ENCODE measurements at places on chromosomes 16 and 17.

- DNase-seq, result no peak
Observed at GRCh38 chr17:36627101-36627500, 25.7 kb downstream of the MRM1 start.

GRCh38 chr16:21613361-21613760 is 14.0 kb downstream of the METTL9 start:
- DNase-seq, result no peak

- no peak for DNase-seq
Observed at GRCh38 chr16:87131996-87132345, 185.2 kb downstream of the C16orf95 start.

- DNase-seq, result no peak
Observed at GRCh38 chr17:52134641-52135040, 23.9 kb downstream of the CA10 start.

GRCh38 chr16:71645450-71645849 is 19.5 kb downstream of the MARVELD3 start:
- DNase-seq, result no peak

- DNase-seq, result no peak
Observed at GRCh38 chr17:33234930-33235685, 58.0 kb downstream of the ASIC2 start.

All from stimulated activated naive CD8-positive, alpha-beta T cell treated with anti-CD3 and anti-CD28 coated beads, Interleukin-15, amount 100 ng/mL, for 72 hours (primary cell).